ENCODE measurements at places on chromosomes 7 and 10.

DNA sequence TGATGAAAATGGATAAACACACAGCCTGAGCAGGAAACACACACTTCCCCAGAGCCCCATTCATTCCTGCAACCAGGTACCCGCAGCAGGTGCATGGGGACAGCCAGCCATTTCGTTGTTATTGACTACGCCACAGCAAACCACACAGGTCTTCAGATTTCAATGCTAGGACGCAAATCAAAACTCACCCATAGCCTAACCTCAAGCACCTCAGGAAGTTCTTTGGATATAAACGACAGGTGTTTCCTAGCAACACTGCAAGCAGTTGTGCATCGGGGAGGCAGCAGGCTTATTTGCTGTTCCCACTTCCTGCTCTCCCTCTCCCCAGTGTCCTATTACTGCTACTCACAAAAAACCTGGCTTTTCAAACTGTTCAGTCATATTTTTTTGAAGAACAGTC, 176.5 kb upstream of the FRMD4A start:
- peak; percentile 80 for DNase-seq

DNA sequence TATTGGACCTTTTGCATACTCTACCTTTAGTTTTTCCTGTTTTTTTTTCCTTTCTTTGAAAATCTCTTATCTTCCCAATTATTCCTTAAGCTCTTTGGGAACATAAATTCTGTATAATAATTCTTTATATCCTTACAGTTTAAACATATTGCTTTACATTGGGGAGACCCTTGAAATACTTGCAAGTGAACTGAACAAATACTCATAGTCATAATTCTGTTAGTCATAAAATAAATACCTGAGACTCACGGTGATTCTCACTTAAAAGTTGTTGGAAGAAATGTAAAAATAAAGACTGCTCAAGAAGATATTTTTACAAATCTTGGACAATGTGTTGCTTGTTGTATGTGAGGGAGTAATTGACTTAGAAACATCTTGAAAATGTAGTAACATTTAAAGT, 515.2 kb upstream of the POT1 start:
- no peak for DNase-seq

GRCh38 chr7:157021071-157021870, 10.8 kb upstream of the MNX1 start:
- no peak for DNase-seq

DNA sequence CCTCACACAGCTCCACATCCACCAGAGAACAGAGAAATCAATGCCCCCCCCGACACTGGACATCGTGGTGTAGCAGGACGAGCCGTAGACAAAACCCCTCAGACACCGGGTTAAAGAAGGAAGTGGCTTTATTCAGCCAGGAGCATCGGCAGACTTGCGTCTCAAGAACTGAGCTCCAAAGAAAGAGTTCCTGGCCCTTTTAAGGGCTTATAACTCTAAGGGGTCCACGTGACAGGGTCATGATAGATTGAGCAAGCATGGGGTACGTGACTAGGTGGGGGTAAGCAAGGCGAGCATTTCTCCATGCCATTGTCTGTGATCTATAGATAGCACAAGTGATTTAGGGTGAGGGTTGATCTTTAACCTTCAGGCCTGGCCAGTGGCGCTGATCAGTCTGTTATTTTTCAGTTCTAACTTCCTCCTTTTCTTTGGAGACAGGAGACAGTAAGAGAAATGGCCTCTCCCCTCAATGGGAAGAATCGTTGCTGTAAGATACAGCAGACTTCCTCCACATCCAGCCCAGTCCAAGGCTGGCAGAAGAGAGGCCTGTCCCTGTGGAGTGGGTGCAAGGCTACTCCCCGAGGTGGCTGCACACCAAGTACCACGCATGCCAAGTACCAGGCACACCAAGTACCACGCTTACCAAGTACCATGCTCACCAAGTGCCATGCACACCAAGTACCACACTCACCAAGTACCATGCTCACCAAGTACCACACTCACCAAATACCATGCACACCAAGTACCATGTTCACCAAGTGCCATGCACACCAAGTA, 19.5 kb upstream of the PPP2R2D start:
- no peak for DNase-seq

- no peak for DNase-seq
Measured at GRCh38 chr10:11164551-11164802, 146.8 kb downstream of the CELF2 start.

- no peak for DNase-seq
Measured at GRCh38 chr7:27955011-27955410, 215.0 kb downstream of the TAX1BP1 start.

DNA sequence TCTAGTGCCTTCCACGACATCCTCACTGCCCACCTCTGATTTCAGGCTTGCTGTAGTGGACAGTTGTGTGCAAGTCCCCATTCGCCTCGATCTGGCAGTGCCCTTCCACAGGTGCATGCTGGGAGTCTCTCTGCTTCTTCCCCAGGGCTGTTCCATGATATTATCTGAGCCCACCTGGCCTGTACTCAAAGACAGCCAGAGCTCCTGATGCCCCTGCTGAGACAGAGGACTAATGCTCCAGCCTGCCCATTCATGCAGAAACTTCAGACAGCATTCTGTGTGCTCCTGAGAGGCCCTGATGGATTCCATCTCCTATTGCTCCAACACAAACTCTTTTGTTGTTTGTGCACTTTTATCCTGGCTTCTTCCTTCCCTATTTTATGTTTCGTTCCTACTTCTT, 164.8 kb upstream of the PRSS58 start:
- DNase-seq: no peak

- no peak for DNase-seq
Measured at GRCh38 chr10:27884185-27884641, 114.7 kb downstream of the ODAD2 start.

- DNase-seq: no peak
Measured at GRCh38 chr10:76899490-76899889, 738.1 kb downstream of the KCNMA1 start.

DNA sequence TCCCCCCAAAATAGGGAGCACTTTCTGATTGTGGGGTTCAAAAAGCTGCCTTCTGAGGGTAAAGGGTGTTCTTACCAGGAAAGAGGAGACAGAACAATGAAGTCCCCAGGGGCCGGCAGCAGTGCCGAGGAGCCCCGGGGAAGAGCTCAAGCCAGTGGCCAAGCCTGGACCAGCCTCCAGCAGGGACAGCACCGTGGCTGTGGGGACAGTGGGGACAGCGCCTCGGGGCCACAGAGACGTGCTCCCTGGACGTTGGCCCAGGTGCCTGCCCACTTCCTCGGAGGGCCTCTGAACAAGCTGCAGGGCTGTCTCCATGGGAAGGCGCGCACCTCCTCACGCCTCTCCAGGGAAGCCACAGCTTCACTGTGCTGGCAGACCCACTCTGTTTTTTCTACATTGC, 312.6 kb downstream of the PTPRN2 start:
- no peak for DNase-seq

GRCh38 chr10:1268831-1269230, 212.6 kb downstream of the WDR37 start:
- DNase-seq: no peak

- DNase-seq: no peak
Measured at GRCh38 chr7:50228148-50228547, 76.4 kb upstream of the IKZF1 start.

DNA sequence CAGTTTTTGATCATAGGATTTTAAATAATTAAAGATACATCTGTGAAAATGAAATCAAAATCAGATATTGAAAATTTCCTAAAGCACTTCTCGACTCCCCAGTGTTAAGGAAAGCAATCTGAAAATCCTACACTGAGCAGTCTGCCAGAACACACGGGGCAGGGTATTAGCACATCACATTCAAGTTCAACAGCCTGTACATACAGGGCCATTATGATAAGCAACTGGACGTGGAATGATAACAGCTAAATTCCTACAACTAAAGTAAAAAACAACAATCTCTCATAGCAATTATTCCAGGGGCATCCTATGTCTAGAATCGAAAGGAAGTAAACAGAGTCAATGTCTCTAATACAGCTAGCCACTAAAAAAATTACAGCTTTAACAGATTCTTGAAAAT, 31.7 kb downstream of the TRDMT1 start:
- no peak for DNase-seq

- DNase-seq: no peak
Measured at GRCh38 chr7:138658889-138659288, 42.3 kb downstream of the SVOPL start.

DNA sequence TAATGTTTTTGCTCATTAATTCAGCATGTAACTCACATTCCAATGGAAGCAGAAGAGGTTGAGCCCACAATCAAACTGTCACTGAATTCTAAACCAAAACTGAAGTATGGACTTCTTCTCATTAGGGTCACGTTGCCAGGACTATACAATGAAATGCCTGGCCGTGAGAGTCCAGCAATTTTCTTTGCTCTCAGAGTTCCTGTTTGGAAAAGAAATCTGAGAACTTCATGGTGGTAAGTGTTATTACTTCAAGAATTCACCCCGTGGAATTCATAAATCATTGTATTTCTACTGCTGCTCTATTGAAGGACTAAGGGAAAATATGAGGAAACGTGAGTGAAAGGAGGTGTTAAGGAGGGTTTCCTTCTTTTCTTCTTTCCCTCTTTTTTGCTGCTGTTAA, 441.8 kb upstream of the AKR1E2 start:
- DNase-seq: no peak

GRCh38 chr10:43372765-43373361, 1.4 kb downstream of the FXYD4 start:
- DNase-seq: no peak

- peak; percentile 28 for DNase-seq
Measured at GRCh38 chr7:142805350-142806021, 34.7 kb downstream of the PRSS2 start.

- DNase-seq: no peak
Measured at GRCh38 chr10:102627291-102627735, 17.0 kb upstream of the TRIM8 start.

DNA sequence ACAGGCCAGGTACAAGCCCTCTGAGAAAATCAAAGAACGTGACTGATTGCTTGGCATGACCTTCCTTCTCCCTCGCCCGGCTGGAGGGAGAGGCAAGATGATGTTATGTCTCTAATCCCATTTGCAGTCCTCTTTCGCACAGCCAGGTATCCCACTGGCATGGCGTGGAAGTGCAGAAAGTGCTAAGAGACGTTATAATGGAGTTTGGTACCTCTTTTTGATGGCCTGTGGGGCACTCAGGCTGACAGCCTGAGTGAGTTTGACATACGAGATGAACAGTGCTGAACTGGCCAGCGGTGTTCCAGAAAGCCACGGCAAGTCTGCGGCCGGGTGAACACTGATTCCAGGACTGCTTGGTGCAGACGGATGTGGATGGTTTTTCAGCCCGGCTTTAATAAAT, 241.6 kb downstream of the RAB11FIP2 start:
- DNase-seq: no peak

DNA sequence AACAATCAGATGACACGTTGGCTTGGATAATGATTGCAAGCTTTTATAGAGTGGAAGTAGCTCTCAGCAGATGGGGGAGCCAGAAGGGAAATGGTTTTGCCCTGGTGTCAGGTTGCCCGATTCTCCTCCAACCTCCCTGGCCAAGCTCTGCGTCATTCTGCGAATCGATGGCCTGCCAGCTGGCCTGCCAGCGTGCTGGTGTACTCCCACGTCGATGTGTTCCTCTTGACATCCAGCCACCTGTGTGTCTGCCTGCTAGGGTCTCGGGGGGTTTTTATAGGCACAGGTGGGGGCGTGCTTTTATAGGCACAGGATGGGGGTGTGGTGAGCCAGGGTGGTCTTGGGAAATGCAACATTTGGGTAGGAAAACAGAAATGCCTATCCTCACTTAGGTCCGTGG, 4.6 kb downstream of the NET1 start:
- no peak for DNase-seq

DNA sequence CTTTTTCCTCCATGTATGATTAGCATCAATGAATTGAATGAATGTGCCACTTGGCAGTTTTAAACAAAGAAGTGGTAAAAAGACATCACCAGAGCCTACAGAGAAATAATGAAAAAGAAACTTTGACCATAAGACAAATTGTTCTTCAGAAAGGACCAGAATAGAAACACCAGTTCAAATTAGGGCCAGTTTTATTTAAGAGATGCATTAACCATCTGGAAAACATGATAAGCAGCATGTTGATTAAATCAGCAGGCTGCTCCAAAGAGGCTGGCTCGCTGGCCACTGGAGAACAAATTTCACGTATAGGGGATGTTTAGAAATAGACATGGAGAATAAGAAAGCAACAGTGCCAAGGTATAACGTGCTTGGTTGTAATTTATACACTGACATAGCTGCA, 242.3 kb upstream of the AOAH start:
- no peak for DNase-seq

- DNase-seq: no peak
Measured at GRCh38 chr7:2926896-2927405, 82.8 kb upstream of the GNA12 start.

GRCh38 chr7:66114743-66115649, at the start of gene CRCP:
Gene CRCP (plus strand): TSS chr7:66114847. CDS start chr7:66114963, 116 bp downstream.
- peak; percentile 86 for DNase-seq

GRCh38 chr10:11036424-11037011, 18.8 kb downstream of the CELF2 start:
- no peak for DNase-seq

GRCh38 chr7:40436710-40437109, 301.9 kb downstream of the SUGCT start:
- no peak for DNase-seq
